ENCODE measurements at places on chromosomes 3 and 15. TPM values are rescaled to one million over a fixed set of nuclear protein-coding genes. Genes with fewer than 3 reads are reported as not detected.
A peak's percentile ranks its signal among the peaks of the same experiment; 100 is the strongest.

DNA sequence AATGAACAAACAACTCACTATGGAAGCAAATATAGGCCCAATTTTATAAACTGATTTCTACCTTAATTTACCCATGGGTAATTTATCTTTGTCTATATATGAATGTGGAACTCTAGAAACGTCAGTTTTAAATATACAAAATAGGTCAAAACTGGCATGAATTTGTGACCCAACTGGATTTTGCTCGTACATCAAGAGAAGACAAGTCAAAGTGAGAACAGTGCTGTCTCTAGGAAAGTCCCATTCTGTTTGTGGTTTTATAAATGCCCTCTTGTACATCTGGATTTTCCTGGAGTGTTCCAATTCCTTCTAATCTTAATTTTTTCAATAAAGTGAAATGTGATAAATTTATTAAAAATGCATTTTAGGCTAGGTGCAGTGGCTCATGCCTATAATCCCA lies 50.2 kb upstream of the ABHD10 start:
- DNase-seq: no peak
- H3K4me3 ChIP-seq: no peak overlapping the region
- no peak overlapping the region for H3K27ac ChIP-seq

DNA sequence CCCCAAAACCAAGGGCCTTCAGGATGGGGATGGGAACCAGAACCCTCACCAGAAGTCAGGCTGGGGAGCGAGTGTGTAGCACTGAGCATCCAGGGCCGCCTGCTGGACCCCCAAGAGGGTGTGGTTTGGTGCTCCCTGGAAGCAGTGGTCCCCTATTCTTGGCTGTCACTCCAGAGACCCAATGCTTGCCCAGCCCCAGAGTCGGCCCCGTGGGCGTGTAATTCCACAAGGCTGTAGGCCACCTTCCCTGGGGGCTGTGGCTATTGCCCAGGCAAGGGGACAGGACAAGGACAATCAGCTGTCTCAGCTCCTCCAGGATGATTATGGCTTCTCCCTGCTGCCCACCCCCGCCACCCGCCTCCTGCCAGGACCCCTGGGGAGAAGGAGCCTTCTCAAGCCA lies 14.5 kb downstream of the IGDCC3 start:
- no peaks in the 10 kb centered on the region for H3K27me3 ChIP-seq
- H3K36me3 ChIP-seq: no peaks in the 10 kb centered on the region
- no peak for DNase-seq
- H3K4me1 ChIP-seq: peaks cover 24% of the 10 kb centered on the region
- H3K4me3 ChIP-seq: no peak overlapping the region

PAQR5 gene
- total RNA-seq: 0.39 TPM

GRCh38 chr3:126982471-126983175 lies at the start of gene PLXNA1:
TSS of gene PLXNA1 (plus strand) at chr3:126983115. CDS start at chr3:126988594, 5,479 bp downstream.
- peak within 1 kb of the TSS; percentile 89 for H3K4me3 ChIP-seq
- peaks cover 11% of the 10 kb centered on the region for H3K27me3 ChIP-seq
- no peak within 1 kb of the TSS for H3K27ac ChIP-seq
- no peaks in the 10 kb centered on the region for H3K4me1 ChIP-seq

NOX5 gene
- 0.12 TPM for total RNA-seq

GRCh38 chr3:187291001-187291511 lies 481 bp downstream of the MASP1 start:
- DNase-seq: peak; percentile 44
- H3K36me3 ChIP-seq: no peaks in the 10 kb centered on the region
- peak overlapping the region; percentile 63 for H3K4me3 ChIP-seq
- peak overlapping the region; percentile 92 for H3K27ac ChIP-seq
- H3K27me3 ChIP-seq: no peaks in the 10 kb centered on the region

GOLGA6C gene
- 0.07 TPM for total RNA-seq

KAT2B gene
- total RNA-seq: 13.7 TPM

GRCh38 chr3:186024210-186024609 lies 84.7 kb downstream of the ETV5 start:
- H3K27me3 ChIP-seq: no peaks in the 10 kb centered on the region
- no peak overlapping the region for H3K4me3 ChIP-seq
- no peak for DNase-seq
- H3K36me3 ChIP-seq: no peaks in the 10 kb centered on the region
- H3K27ac ChIP-seq: no peak overlapping the region
- H3K4me1 ChIP-seq: peaks cover 5% of the 10 kb centered on the region

GRCh38 chr3:160709477-160710182 lies 32.7 kb downstream of the ARL14 start:
- no peak overlapping the region for H3K27ac ChIP-seq
- H3K36me3 ChIP-seq: no peaks in the 10 kb centered on the region
- H3K4me3 ChIP-seq: no peak overlapping the region
- no peaks in the 10 kb centered on the region for H3K27me3 ChIP-seq

ALDH1L1 gene
- total RNA-seq: 1.3 TPM

DNA sequence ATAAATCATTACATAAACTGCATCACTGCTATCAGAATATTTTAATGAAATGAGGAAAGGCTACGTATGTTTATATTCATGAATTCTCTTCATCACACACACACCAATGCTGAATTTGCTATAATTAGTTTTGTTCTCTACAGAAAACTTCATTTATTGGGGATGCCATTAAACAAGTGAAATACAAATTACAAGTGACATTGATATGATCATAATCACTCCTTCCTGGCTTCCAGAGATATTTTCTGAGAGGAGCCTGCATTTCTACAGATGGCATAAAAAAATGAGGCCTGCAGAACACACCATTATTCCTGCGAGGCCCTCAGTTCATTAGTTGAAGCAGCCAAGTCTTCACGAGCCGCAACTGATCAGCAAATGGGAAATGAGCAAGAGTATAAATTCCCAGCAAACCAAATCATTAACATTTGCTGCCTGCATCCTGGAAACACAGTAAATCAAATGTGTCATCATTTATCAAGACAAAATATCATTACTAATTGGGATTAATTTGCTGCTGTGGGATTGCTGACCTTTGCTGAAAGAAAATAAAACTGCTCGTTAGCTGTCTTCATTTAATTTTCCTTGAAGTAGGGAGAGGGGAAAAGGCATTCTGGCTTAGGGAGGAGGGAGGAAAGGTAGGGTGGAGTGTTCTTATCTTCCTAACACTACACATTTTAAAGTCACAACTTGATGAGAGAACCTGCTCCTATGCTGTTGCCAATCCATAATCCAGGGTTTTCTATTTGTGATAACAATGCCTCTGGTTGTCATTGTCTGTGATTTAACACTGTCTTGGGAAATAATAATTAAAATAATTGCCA lies 921.9 kb downstream of the SQOR start:
- no peak overlapping the region for H3K27ac ChIP-seq
- H3K4me3 ChIP-seq: no peak overlapping the region
- H3K27me3 ChIP-seq: no peaks in the 10 kb centered on the region
- no peaks in the 10 kb centered on the region for H3K36me3 ChIP-seq
- DNase-seq: no peak

DNA sequence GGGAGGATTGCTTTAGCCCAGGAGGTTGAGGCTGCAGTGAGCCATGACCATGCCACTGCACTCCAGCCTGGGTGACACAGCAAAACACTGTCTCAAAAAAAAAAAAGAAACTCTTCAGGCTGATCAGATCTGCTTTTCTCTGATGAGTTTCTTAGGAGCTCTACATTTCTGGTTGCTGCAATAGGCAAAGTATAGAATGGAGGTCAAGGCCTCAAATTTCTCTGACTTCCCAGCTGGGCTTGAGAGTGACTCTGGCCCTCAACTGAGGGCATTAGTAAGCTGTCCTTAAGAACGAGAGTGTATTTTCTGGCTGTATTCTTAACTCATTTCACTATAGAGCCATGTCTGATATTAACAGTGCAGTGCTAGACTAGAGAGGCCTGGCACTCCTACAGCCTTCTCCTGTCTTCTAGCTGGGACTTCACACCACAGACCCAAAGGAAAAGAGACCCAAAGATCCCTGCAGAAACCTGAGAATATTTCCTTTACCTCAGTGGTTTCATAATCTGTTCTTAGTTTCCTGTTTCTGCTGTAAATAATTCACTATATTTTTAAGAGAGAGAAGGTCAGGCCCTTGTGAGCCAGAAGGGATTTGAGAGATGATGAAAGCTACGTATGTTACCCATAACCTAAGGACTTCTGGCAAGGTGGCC lies 2.0 kb upstream of the NR1I2 start:
- no peaks in the 10 kb centered on the region for H3K36me3 ChIP-seq
- H3K4me1 ChIP-seq: no peaks in the 10 kb centered on the region
- no peak overlapping the region for H3K27ac ChIP-seq
- no peaks in the 10 kb centered on the region for H3K27me3 ChIP-seq
- no peak overlapping the region for H3K4me3 ChIP-seq

LRRC3B gene
- total RNA-seq: 0.09 TPM

DNA sequence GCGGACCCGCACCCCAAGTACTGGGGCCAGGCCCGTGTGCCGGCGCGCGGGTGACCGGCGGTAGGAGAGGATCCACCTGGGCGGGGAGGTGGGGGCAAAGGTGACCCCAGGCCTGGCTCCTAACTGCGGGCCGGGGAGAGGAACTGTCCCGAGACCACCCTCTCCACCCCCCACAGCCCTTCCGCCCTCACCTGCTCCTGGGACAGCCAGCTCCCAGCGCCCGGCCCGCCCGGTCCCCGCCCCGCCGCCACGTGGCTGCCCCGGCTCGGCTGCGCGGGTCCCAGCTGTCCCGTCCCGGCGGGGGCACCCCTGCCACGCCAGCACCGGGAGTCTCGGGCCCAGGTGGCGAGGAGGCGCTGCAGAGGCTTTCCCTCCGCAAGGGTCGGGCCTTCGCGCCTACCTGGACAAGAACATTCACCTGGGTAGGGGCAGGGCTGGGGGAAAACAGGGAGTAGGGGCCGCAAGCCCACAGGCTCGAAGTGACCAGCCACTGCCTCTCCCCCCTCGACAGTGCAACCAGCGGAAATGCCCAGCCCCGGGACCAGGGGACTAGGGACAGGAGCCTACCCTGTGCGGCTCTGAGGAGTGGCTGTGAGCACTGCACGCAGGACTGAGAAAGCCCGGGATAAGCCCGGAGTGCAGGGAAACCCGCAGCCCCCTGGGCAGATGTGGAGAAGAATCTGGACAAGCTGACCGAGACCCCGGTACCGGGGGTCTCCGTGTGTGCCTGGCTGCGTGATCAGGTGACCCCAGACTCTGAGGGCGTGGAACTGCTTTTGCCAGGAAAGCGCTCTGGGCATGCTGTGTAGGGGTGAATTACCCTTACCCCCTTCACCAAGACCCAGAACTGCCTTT lies at the start of gene SLC12A8:
Gene SLC12A8 (minus strand): TSS at position 240 of the 855 bp plus-strand sequence. CDS start 1,399 bp downstream, outside the sequence.
- peaks cover 24% of the 10 kb centered on the region for H3K27me3 ChIP-seq
- no peak within 1 kb of the TSS for H3K27ac ChIP-seq
- no peaks in the 10 kb centered on the region for H3K36me3 ChIP-seq
- no peak for DNase-seq

GRCh38 chr15:99015698-99016568 lies 8.3 kb upstream of the PGPEP1L start:
- no peak for DNase-seq
- H3K36me3 ChIP-seq: no peaks in the 10 kb centered on the region
- no peaks in the 10 kb centered on the region for H3K4me1 ChIP-seq
- no peak overlapping the region for H3K27ac ChIP-seq
- H3K27me3 ChIP-seq: peaks cover 59% of the 10 kb centered on the region

GRCh38 chr15:41862515-41863116 lies 24.0 kb downstream of the PLA2G4B start:
- H3K27ac ChIP-seq: no peak overlapping the region
- H3K27me3 ChIP-seq: no peaks in the 10 kb centered on the region
- no peaks in the 10 kb centered on the region for H3K36me3 ChIP-seq
- H3K4me3 ChIP-seq: no peak overlapping the region
- H3K4me1 ChIP-seq: peaks cover 16% of the 10 kb centered on the region
- DNase-seq: no peak

- no peak overlapping the region for H3K27ac ChIP-seq
- no peaks in the 10 kb centered on the region for H3K27me3 ChIP-seq
- H3K36me3 ChIP-seq: no peaks in the 10 kb centered on the region
- H3K4me1 ChIP-seq: no peaks in the 10 kb centered on the region
- no peak overlapping the region for H3K4me3 ChIP-seq
- DNase-seq: no peak
Observed at GRCh38 chr15:38688761-38689160, 124.1 kb upstream of the RASGRP1 start.

DNA sequence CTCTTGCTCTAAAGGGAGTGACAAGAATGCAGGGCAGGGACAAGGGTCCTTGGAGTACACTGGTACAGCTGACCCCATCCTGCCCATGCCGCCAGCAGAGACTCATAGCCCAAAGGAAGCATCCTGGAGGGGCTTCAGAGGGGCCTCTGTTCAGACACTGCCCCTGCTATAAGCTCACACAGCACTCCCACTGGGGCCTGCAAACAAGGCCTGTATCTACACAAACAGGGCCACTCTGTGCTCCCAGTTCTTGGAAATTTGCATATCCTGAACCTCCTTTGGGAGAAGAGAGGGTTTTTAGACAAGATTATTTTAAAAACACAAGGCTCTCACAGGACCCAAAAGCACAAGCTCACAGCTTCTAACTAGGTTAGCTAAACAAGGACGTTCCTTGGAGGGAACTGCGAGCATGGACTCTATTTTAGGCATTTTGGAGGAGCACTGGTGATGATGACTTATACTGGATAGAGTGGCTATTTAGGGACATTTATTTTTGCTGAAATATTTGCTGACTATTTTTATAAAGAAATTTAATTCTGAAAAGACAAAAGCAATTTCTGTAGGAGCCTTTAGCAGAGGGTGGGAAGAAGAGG lies 16.4 kb upstream of the ANKRD34C start:
- no peak overlapping the region for H3K4me3 ChIP-seq
- H3K36me3 ChIP-seq: no peaks in the 10 kb centered on the region
- no peak overlapping the region for H3K27ac ChIP-seq

CYP1A2 gene
- total RNA-seq: not detected

DNA sequence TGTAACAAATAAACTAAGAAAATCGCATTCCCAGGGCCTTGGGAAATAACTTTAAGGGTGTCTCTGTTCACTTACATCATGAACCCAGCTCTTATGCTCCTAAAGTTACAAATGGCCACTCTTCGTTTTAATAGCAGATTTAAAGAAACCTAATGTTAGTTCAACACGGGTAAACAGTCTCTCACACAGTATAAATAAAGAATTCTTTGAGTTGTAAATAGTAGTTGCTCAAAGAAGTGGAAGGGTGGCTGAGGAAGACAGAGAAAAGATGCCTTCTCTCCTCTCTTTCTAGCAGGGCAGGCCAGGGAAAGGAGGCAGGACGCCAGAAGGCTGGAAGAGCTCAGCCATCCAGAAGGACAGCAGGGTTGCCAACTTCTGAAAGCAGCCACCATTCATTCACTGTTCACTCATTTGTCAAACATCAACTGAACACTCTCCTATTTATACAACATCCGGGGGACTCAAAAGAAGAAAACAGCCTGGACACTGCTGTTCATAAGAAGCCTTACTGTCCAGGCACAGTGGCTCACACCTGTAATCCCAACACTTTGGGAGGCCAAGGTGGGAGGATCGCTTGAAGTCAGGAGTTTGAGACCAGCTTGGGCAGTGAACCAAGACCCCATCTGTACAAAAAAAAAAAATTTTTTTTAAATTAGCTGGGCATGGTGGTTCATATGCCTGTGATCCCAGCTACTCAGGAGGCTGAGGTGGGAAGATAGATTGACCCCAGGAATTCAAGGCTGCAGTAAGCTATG lies 47.3 kb downstream of the WWTR1 start:
- H3K27ac ChIP-seq: peak overlapping the region; percentile 53
- H3K4me3 ChIP-seq: no peak overlapping the region
- no peaks in the 10 kb centered on the region for H3K36me3 ChIP-seq
- DNase-seq: no peak
- H3K4me1 ChIP-seq: peaks cover 34% of the 10 kb centered on the region
- H3K27me3 ChIP-seq: no peaks in the 10 kb centered on the region

GRCh38 chr15:45377609-45378148 lies 665 bp downstream of the GATM start:
- H3K27ac ChIP-seq: peak overlapping the region; percentile 15
- H3K27me3 ChIP-seq: peaks cover 26% of the 10 kb centered on the region
- peak overlapping the region; percentile 56 for H3K4me3 ChIP-seq
- H3K4me1 ChIP-seq: peaks cover 9% of the 10 kb centered on the region
- H3K36me3 ChIP-seq: no peaks in the 10 kb centered on the region

- H3K36me3 ChIP-seq: no peaks in the 10 kb centered on the region
- no peak for DNase-seq
- H3K27me3 ChIP-seq: no peaks in the 10 kb centered on the region
Observed at GRCh38 chr3:120170223-120170622, 76.0 kb upstream of the GSK3B start.

Measured in cardiac muscle cell (in vitro differentiated cells and primary cell).